HFFc6 (cell line): ENCODE measurements at places on chromosomes 7 and 10. TPM values are rescaled to one million over a fixed set of nuclear protein-coding genes. Genes with fewer than 3 reads are reported as not detected.

The NKX1-2 gene
- not detected in 3 replicates for total RNA-seq

The TAC1 gene
- total RNA-seq, result not detected in 3 replicates

The CDH23 gene
- total RNA-seq, result 0.03 and 0.11 TPM in 2 replicates

The SNX10 gene
- total RNA-seq, result not detected in 3 replicates

The TCF7L2 gene
- 15.9 to 19.6 TPM (median 17.9 TPM) in 3 replicates for total RNA-seq

The MEOX2 gene
- total RNA-seq, result not detected in 3 replicates

The C10orf53 gene
- total RNA-seq, result not detected in 3 replicates

The NYAP1 gene
- 0.50 to 1.1 TPM (median 0.51 TPM) in 3 replicates for total RNA-seq

The HOXA4 gene
- total RNA-seq, result 0.48 to 0.71 TPM (median 0.52 TPM) in 3 replicates

The PURB gene
- 24.2 to 28.3 TPM (median 27.4 TPM) in 3 replicates for total RNA-seq

The FIGNL1 gene
- total RNA-seq, result 7.7 to 13.6 TPM (median 9.9 TPM) in 3 replicates
